ENCODE measurements at places on chromosomes 3 and 15. TPM values are rescaled to one million over a fixed set of nuclear protein-coding genes. Genes with fewer than 3 reads are reported as not detected.

The ZBTB47 gene
- total RNA-seq = 112 TPM

The PLD1 gene
- 18.7 TPM for total RNA-seq

The CALML4 gene
- 14.2 TPM for total RNA-seq

The HPS3 gene
- total RNA-seq = 13.7 TPM

The MYZAP gene
- total RNA-seq = 247 TPM

The EFCAB12 gene
- 0.19 TPM for total RNA-seq

The LIPH gene
- total RNA-seq = not detected
